T-helper 2 cell treated with Interferon-gamma antibody and Interleukin-4, amounts not matched to agents 5 μg/mL and 100 μg/mL, for 36 hours (primary cell): ENCODE measurements at places on chromosomes 12 and 14.

DNA sequence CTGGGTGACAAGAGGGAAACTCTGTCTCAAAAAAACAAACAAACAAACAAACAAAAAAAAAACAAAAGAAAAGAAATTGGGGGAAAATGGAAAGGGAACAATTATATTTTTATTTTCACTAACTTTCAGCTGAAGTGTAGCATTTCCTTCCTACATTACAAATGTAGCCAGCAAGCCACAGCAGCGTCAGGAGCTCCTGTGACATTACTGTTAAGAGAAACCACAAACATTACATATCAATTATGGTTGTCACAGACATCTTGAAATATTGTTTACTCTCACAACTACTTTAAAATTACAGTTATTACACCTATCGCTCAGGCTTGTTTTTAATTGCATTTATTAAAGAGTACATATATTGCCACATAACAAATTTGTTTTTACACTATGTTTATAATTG lies 49.8 kb upstream of the SLC24A4 start:
- no peak overlapping the region for H3K4me3 ChIP-seq
- H3K27me3 ChIP-seq, result peaks cover 15% of the 10 kb centered on the region
- no peaks in the 10 kb centered on the region for H3K36me3 ChIP-seq
- no peak for DNase-seq
- no peaks in the 10 kb centered on the region for H3K4me1 ChIP-seq

DNA sequence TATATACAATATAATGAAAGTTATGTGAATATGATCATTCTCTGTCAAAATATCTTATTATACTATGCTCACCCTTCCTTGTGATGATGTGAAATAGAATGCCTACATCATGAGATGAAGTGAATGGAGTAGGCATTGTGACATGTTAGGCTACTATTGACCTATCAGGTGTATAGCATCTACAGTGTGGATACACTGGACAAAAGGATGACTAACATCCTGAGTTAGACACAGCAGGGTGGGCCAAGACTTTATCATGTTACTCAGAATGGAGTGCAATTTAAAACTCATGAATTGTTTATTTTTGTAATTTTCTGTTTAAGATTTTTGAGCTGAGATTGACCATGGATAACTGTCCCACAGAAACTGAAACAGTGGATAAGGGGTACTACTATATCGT lies 53.4 kb upstream of the NAV3 start:
- DNase-seq, result no peak
- no peaks in the 10 kb centered on the region for H3K27me3 ChIP-seq
- no peak overlapping the region for H3K4me3 ChIP-seq
- H3K27ac ChIP-seq, result no peak overlapping the region

DNA sequence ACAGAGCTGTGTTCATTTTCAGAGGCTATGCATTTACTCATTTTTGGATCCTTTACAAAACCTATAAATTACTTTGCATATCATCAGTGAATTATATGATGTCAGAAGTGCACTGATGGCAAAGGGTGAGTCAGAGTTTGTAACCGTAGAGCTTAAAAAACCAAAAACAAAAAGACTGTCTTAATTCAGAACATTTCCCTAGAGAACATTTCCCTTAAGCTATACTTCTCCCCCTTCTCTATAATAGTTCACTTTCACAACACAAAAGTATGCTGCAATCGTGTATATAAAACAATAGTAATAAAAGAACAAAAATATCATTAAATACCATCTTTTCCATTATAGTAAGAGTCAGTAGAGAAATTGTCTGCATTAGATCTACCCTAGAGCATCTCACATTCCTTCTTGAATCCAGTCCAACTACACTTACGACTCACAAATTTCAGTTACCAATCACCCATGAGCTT lies 934.9 kb downstream of the LRFN5 start:
- DNase-seq, result no peak
- no peak overlapping the region for H3K27ac ChIP-seq
- no peaks in the 10 kb centered on the region for H3K27me3 ChIP-seq
- H3K4me1 ChIP-seq, result no peaks in the 10 kb centered on the region

DNA sequence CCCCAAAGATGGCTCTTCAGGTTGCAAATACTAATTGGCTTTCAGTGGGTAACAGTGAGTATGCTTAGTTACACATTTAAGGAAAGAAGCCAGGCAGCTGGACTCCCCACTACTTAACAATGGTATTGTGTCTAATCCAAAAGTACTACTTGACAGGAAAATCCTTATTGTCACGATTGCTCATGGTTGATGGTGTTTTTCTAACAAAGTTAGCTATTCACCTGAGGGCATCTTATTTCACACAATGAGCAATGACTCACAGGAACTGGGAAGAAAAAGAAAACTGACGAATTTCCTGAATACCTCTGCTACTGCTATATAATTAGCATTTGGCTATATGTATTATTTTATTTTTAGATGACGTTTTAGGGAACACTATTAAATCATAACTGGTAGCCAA lies 33.4 kb upstream of the ALG10 start:
- no peak overlapping the region for H3K27ac ChIP-seq
- H3K27me3 ChIP-seq, result no peaks in the 10 kb centered on the region
- DNase-seq, result no peak
- H3K4me3 ChIP-seq, result no peak overlapping the region

DNA sequence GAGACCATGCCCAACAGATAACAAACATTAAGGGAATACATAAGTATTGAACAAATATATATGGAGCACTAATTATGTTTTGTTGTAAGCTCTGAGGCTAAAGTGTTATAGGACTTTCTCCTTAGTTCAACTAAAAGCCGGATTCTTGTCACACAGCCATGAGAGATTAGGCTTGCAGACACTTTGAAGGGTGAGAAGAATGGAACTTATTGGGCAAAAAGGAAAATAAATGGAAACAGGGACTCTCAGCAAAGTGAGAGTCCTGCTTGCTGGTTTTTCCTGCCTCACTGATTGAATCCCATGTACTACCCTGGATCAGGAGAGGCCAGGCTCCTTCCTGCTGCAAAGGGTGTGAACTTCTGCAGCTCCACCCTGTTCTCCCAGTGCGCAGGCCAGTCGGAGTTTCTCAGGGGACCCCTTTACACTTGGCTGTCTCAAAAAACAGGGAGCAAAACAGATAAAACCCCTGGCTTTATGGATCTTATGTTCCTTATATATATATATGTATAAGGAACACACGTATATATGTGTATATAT lies 77.1 kb upstream of the FUT8 start:
- H3K4me3 ChIP-seq, result peak overlapping the region; percentile 27
- peaks cover 3% of the 10 kb centered on the region for H3K36me3 ChIP-seq
- H3K27me3 ChIP-seq, result no peaks in the 10 kb centered on the region

GRCh38 chr12:69423037-69423905 lies 46.9 kb upstream of the FRS2 start:
- H3K27me3 ChIP-seq, result no peaks in the 10 kb centered on the region
- peaks cover 5% of the 10 kb centered on the region for H3K4me1 ChIP-seq
- no peak overlapping the region for H3K27ac ChIP-seq
- no peak overlapping the region for H3K4me3 ChIP-seq
- no peaks in the 10 kb centered on the region for H3K36me3 ChIP-seq

GRCh38 chr14:25108959-25109358 lies 59.0 kb upstream of the STXBP6 start:
- H3K27ac ChIP-seq, result no peak overlapping the region
- H3K27me3 ChIP-seq, result no peaks in the 10 kb centered on the region
- no peak overlapping the region for H3K4me3 ChIP-seq
- H3K4me1 ChIP-seq, result no peaks in the 10 kb centered on the region

- H3K36me3 ChIP-seq, result no peaks in the 10 kb centered on the region
- DNase-seq, result no peak
- no peaks in the 10 kb centered on the region for H3K4me1 ChIP-seq
- H3K4me3 ChIP-seq, result no peak overlapping the region
These were observed 58.8 kb downstream of the STON2 start for GRCh38 chr14:81341370-81341769.

DNA sequence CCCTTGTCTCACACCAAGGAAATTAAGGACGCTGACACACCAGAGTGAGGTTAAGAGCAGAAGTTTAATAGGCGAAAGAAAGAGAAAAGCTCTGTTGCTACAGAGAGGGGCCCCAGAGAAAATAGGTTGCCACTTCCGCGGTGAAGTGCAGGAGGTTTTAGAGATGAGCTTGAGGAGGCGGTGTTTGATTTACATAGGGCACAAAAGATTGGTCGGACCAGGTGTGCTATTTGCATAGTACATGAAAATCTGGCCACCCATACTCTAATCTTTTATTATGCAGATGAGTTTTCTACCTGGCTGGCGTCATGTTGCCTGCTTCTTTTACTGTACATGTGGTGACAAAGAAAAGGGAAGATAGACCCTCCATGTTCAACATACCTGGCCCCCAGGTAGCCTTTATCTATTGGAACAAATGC lies 23.3 kb upstream of the MYF6 start:
- H3K4me3 ChIP-seq, result no peak overlapping the region
- H3K27ac ChIP-seq, result no peak overlapping the region
- no peaks in the 10 kb centered on the region for H3K27me3 ChIP-seq
- no peak for DNase-seq
- H3K4me1 ChIP-seq, result no peaks in the 10 kb centered on the region

DNA sequence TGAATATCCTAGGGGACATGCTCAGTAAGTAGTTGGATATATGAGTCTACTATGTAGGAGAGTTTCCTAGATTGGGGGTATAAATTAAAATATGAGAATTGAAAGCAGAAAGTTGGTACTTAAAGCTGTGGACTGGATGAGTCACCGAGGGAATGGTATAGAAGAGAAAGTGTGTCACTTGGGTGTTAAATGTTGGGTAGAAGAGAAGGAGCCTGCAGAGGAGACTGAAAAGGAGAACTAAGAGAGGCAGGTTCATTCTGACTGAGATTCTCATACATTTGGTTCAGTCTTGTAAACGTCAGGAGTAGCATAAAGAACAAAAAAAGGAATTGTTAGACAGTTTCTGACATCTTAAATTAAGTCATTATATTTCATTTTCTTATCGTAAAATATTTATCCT lies 19.9 kb downstream of the LRRC9 start:
- H3K27ac ChIP-seq, result no peak overlapping the region
- H3K27me3 ChIP-seq, result peaks cover 3% of the 10 kb centered on the region
- DNase-seq, result no peak
- H3K36me3 ChIP-seq, result no peaks in the 10 kb centered on the region
- no peak overlapping the region for H3K4me3 ChIP-seq

- H3K27ac ChIP-seq, result peak overlapping the region; percentile 79
- no peaks in the 10 kb centered on the region for H3K36me3 ChIP-seq
- no peaks in the 10 kb centered on the region for H3K4me1 ChIP-seq
These were observed 269.3 kb downstream of the DAD1 start for GRCh38 chr14:22319526-22320361.
